CD4-positive, alpha-beta memory T cell (primary cell): ENCODE measurements at places on chromosomes 3 and 15. TPM values are rescaled to one million over a fixed set of nuclear protein-coding genes. Genes with fewer than 3 reads are reported as not detected.

RBP2 gene
- polyA plus RNA-seq: not detected

RLBP1 gene
- polyA plus RNA-seq: not detected

UBL7 gene
- polyA plus RNA-seq: 90.5 TPM

TMEM212 gene
- not detected for polyA plus RNA-seq

SPATA12 gene
- not detected for polyA plus RNA-seq

DISP2 gene
- polyA plus RNA-seq: not detected

RBM5 gene
- 16.7 TPM for polyA plus RNA-seq

RAD51 gene
- polyA plus RNA-seq: 1.6 TPM

WNT5A gene
- not detected for polyA plus RNA-seq

PIERCE2 gene
- polyA plus RNA-seq: 0.75 TPM

KCNAB1 gene
- 0.40 TPM for polyA plus RNA-seq

CHRFAM7A gene
- not detected for polyA plus RNA-seq

PLA2G4E gene
- not detected for polyA plus RNA-seq

SMCO1 gene
- polyA plus RNA-seq: not detected

POTEB2 gene
- not detected for polyA plus RNA-seq

KPNA4 gene
- polyA plus RNA-seq: 8.9 TPM

SLC25A36 gene
- polyA plus RNA-seq: 26.6 TPM

KBTBD13 gene
- polyA plus RNA-seq: not detected

CYP1A2 gene
- polyA plus RNA-seq: not detected

MEX3B gene
- not detected for polyA plus RNA-seq

ARF4 gene
- polyA plus RNA-seq: 197 TPM

PLS1 gene
- polyA plus RNA-seq: 5.0 TPM
